ENCODE measurements at places on chromosomes 4 and X. TPM values are rescaled to one million over a fixed set of nuclear protein-coding genes. Genes with fewer than 3 reads are reported as not detected.

DNA sequence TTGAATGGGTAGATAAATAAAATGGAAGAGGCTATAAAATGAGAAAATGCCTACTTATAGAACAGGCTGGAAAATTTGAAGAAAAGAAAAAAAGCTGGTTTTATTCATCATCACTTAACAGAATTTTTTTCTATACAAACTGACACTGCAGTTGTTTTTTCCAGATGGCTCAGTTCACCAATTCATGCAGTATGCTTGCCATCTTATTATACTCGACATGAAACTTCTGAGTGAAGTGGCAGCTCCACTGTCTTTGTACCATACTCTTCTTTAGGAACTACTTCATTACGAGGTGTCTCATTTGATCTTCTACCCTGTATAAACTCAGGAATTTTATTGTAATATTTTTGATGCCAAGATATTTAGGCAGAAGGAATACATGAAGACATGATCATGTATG is 153.0 kb downstream of the KDM6A start:
- no peaks in the 10 kb centered on the region for H3K36me3 ChIP-seq
- no peak overlapping the region for H3K27ac ChIP-seq
- H3K4me3 ChIP-seq: no peak overlapping the region
- no peaks in the 10 kb centered on the region for H3K27me3 ChIP-seq

- H3K4me3 ChIP-seq: no peak overlapping the region
- no peaks in the 10 kb centered on the region for H3K27me3 ChIP-seq
- no peak for DNase-seq
- no peaks in the 10 kb centered on the region for H3K36me3 ChIP-seq
- H3K4me1 ChIP-seq: peaks cover under 1% of the 10 kb centered on the region
Measured at GRCh38 chr4:16717266-16717970, 181.0 kb downstream of the LDB2 start.

GRCh38 chr4:142236268-142236667 is 599.9 kb downstream of the IL15 start:
- no peak overlapping the region for H3K4me3 ChIP-seq
- no peak for DNase-seq
- no peaks in the 10 kb centered on the region for H3K27me3 ChIP-seq
- H3K27ac ChIP-seq: no peak overlapping the region
- H3K4me1 ChIP-seq: no peaks in the 10 kb centered on the region

- H3K4me1 ChIP-seq: no peaks in the 10 kb centered on the region
- H3K4me3 ChIP-seq: no peak overlapping the region
- H3K36me3 ChIP-seq: no peaks in the 10 kb centered on the region
- peak; percentile 41 for DNase-seq
Measured at GRCh38 chrX:1767026-1767425, 152.2 kb downstream of the ASMT start.

DNA sequence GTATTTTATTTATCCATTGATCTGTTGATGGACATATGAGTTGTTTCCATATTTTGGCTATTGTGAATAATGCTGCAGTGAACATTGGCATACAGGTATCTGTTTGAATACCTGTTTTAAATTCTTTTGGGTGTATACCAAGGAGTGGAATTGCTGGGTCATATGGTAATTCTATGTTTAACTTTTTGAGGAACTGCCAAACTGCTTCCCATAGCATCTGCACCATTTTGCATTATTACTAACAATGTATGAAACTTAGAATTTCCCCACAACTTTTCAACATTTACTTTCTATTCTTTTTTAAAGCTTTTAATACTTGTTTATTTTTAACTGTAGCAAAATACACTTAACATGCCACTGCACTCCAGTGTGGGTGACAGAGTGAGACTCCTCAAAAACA is 57.0 kb upstream of the MSN start:
- H3K27ac ChIP-seq: no peak overlapping the region
- H3K4me3 ChIP-seq: no peak overlapping the region
- H3K27me3 ChIP-seq: no peaks in the 10 kb centered on the region
- DNase-seq: no peak
- H3K36me3 ChIP-seq: no peaks in the 10 kb centered on the region

- H3K4me1 ChIP-seq: peaks cover 57% of the 10 kb centered on the region
- H3K27ac ChIP-seq: no peak overlapping the region
- no peak overlapping the region for H3K4me3 ChIP-seq
- no peaks in the 10 kb centered on the region for H3K36me3 ChIP-seq
Measured at GRCh38 chrX:24375600-24376131, 15.2 kb downstream of the SUPT20HL1 start.

DNA sequence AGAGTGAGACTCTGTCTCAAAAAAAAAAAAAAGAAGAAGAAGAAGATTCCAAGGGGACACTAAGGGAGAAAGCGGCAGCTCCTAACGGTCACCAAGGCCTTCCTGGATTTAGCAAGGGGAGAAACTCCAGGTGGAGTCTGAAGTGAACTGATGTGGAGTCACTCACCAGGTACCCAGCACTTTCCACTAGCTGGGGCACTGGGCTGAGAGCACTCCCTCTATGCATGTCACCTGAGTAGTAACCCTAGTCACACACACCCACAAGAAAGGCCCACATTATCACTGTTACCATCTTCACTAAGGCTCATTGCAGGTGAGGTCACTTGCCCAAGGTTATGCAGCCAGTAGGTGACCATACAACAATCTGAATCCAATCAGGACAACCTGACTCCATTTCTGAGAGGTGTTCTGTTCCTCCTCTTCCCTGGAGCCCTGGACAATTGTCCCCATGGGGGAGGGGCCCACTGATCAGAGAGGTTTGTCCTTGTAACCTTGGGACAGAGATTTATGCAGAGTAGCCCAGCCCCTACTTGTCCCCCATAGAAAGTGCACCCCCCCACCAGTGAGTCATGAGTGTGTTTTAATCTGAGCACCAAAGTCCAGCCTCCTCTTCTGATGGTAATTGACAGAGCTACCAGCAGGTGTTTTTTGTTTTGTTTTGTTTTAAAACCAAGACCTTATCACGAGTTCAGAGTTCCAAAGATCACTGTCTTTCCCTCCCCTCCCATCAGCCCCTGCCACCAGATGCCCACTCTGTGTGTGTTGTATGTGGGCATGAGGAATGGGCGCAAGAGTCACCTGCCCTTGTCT is 5.9 kb upstream of the SASH3 start:
- no peaks in the 10 kb centered on the region for H3K36me3 ChIP-seq
- H3K4me3 ChIP-seq: no peak overlapping the region
- no peaks in the 10 kb centered on the region for H3K27me3 ChIP-seq
- no peak overlapping the region for H3K27ac ChIP-seq
- no peaks in the 10 kb centered on the region for H3K4me1 ChIP-seq
- no peak for DNase-seq

GRCh38 chr4:41573502-41574001 is 35.6 kb downstream of the LIMCH1 start:
- no peaks in the 10 kb centered on the region for H3K36me3 ChIP-seq
- H3K27ac ChIP-seq: no peak overlapping the region
- H3K4me3 ChIP-seq: no peak overlapping the region
- H3K27me3 ChIP-seq: no peaks in the 10 kb centered on the region
- no peaks in the 10 kb centered on the region for H3K4me1 ChIP-seq

CYLC1 gene
- total RNA-seq: not detected

SLC10A4 gene
- total RNA-seq: 2.3 TPM

DNA sequence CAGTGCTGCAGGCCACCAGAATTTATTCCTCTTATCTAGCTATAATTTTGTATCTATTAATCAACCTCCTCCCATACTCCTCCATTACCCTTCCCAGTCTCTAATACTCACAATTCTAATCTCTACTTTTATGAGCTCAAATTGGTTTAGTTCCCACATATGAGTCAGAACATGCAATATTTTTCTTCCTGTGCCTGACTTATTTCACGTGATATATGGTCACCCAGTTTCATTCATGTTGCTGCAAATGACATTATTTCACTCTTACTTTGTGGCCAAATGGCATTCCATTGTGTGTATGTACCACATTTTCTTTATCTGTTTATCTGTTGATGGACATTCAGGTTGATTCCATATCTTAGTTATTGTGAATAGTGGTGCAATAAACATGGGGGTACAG is 483.5 kb downstream of the ACTRT1 start:
- H3K27ac ChIP-seq: no peak overlapping the region
- no peak overlapping the region for H3K4me3 ChIP-seq
- no peaks in the 10 kb centered on the region for H3K27me3 ChIP-seq
- DNase-seq: no peak
- H3K36me3 ChIP-seq: no peaks in the 10 kb centered on the region

DNA sequence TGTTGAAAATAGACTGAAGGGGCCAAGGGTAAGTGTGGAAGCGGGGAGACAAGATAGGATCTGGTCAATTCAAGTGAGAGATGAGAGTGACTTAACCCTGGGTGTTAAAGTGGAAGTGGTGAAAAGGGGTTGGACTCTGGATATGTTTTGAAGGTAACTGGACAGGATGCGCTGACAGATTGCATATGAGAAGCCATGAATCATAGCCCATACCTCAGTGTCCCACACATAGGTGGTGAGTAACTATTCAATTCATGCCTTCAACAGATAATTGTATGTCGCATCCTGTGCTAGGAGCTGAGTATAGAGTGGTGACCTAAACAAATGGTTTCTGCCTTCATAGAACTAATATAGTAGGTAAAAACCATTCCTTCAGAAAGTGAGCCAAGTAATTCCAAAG is 76.7 kb downstream of the KLHL34 start:
- H3K27me3 ChIP-seq: no peaks in the 10 kb centered on the region
- DNase-seq: no peak
- H3K27ac ChIP-seq: no peak overlapping the region
- H3K4me1 ChIP-seq: peaks cover 5% of the 10 kb centered on the region
- no peaks in the 10 kb centered on the region for H3K36me3 ChIP-seq
- H3K4me3 ChIP-seq: no peak overlapping the region

- H3K36me3 ChIP-seq: no peaks in the 10 kb centered on the region
- no peaks in the 10 kb centered on the region for H3K4me1 ChIP-seq
Measured at GRCh38 chr4:183553601-183554345, 48.9 kb downstream of the ING2 start.

DNA sequence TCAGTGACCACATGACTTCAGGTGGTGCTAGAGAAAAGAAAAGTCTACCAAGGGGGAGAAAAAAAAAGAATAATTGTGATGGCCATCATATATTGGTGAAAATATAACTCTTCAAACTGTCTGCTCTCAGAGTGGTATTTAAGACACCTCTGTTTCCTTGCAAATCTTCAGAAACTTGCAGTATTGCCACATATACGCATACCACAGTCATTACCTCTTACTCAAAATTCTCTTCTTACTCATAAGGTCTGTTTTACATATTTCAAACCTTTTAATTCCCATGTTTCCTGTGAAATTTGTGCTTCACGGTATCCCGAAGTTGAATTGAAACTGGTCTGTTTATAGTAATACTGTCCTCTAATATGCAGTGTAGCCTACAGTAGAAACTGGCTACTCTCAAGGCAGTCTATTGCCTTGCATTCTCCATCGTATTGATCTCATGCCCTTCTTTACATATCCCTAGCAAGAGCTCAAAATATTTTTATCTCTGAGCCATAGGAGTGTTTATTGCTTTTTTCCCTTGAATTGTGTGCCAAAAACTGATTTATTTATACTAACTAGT is 34.7 kb upstream of the LHFPL1 start:
- H3K4me1 ChIP-seq: no peaks in the 10 kb centered on the region
- no peak overlapping the region for H3K4me3 ChIP-seq
- no peak overlapping the region for H3K27ac ChIP-seq
- no peak for DNase-seq

YY2 gene
- 1.6 TPM for total RNA-seq

GRCh38 chrX:154373340-154374306 is 811 bp downstream of the FLNA start:
- H3K27me3 ChIP-seq: no peaks in the 10 kb centered on the region
- H3K27ac ChIP-seq: no peak overlapping the region
- DNase-seq: peak; percentile 81
- H3K36me3 ChIP-seq: no peaks in the 10 kb centered on the region

GRCh38 chr4:121156822-121157769 is 7.0 kb downstream of the TNIP3 start:
- peaks cover 11% of the 10 kb centered on the region for H3K27me3 ChIP-seq
- peaks cover 18% of the 10 kb centered on the region for H3K4me1 ChIP-seq
- peak; percentile 84 for DNase-seq
- peak overlapping the region; percentile 58 for H3K4me3 ChIP-seq

DNA sequence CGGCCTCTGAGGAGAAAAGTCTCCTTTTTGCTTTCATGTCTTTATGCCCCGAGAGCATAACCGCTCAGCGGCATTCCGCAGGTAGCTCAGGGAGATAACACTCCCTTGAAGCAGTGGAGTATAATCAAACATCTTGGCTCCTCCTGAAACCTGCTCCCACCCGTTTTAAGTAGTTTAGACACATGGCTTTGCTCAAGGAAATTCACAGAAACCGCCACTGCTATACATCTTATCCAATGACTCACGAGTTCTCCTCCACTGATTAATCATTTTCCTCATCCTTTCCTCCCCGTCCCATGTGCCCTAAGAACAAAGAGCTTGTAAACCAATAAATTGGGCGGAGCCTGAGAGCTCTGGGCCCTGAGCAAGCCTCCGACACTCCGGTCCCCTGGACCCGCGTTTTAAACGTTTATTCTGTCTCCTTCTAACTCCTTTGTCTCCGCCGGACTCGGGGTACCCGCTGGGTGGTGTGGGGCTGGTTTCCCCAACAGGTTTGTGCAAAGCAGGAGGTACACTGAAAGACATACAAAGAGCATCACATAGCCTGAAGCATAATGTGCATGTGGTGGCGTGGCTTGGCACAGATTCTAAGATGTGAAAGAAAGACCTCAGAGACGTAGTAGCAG is 401.2 kb downstream of the TLL1 start:
- no peaks in the 10 kb centered on the region for H3K27me3 ChIP-seq
- no peak overlapping the region for H3K4me3 ChIP-seq
- no peaks in the 10 kb centered on the region for H3K4me1 ChIP-seq
- DNase-seq: no peak

- DNase-seq: no peak
- no peak overlapping the region for H3K4me3 ChIP-seq
- no peaks in the 10 kb centered on the region for H3K36me3 ChIP-seq
- no peak overlapping the region for H3K27ac ChIP-seq
- peaks cover 10% of the 10 kb centered on the region for H3K4me1 ChIP-seq
- H3K27me3 ChIP-seq: no peaks in the 10 kb centered on the region
Measured at GRCh38 chr4:158777423-158778155, 8.8 kb downstream of the FNIP2 start.

GRCh38 chr4:150235317-150235716 is 157.1 kb downstream of the DCLK2 start:
- no peaks in the 10 kb centered on the region for H3K36me3 ChIP-seq
- no peaks in the 10 kb centered on the region for H3K27me3 ChIP-seq
- H3K4me3 ChIP-seq: no peak overlapping the region
- DNase-seq: peak; percentile 43

Data from GM23338 (cell line).